ENCODE measurements at places on chromosomes 6 and 20.
A peak's percentile ranks its signal among the peaks of the same experiment; 100 is the strongest.

DNA sequence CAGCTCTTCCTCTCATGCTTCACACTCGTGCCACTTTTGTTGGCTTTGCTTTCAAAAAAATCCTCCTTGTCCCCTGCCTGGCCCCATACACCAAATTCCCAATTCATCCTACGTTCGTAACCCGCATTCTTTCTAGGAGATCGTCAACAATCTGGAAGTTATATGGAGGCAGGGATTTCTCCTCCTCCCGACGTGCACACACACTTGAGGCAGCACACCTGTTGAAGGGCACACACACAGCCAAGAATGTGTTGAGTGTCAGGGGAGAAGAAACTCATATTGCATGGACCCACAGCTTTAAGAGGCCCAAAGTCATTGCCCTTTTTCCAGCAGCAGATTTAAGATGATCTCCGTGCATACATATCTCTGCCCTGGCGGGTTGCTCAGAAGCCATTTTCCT is 28.9 kb downstream of the THBS2 start:
- DNase-seq = no peak

GRCh38 chr6:125747589-125748405 is 1.6 kb upstream of the HEY2 start:
- peak; percentile 4 for DNase-seq

DNA sequence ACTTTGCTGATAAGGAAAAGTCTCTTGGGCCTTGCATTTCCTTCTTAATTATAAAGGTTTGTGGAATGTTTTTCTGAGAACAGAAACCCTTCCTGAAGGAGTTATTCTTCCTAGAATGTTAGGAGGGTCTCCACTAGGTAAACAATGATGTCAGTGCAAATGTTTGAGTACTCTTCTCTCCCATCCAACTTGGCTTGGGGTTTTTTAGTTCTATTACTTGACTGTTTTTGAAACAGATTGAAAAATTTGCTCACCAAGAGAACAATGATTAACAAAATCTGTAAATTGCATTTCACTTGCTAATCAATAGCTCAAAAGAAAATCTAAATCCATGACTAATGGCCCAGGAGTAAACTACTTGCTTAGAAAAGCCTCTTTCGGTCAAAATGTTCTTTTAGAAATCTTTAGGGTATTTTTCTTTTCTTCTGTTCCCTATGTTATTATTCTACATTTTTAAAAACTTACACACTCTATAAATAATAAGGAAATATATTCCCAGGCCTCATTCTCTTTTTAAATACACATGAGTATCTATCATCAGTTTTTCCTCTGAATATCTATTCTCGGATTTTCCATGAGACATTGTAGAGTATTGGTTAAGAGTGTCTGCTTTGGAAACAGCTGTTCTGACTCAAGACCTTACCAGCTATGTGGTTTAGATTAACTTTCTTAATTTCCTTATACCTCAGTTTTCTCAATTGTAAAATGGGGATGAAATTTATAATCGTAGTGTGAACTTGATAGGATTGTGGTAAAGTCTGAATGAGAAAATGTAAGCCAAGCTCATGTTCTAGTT is 234.2 kb upstream of the CITED2 start:
- no peak for DNase-seq

GRCh38 chr6:1503811-1504210 is 105.9 kb upstream of the FOXC1 start:
- DNase-seq = no peak

- no peak for DNase-seq
Measured at GRCh38 chr6:33384581-33385020, 7.0 kb upstream of the KIFC1 start.

Data from CD4-positive, alpha-beta T cell treated with Interleukin-1 beta for 1 hour (primary cell).